ENCODE measurements at places on chromosomes 4 and X. TPM values are rescaled to one million over a fixed set of nuclear protein-coding genes. Genes with fewer than 3 reads are reported as not detected.
A peak's percentile ranks its signal among the peaks of the same experiment; 100 is the strongest.

RGN gene
- total RNA-seq: 10.2 TPM

ZNF732 gene
- total RNA-seq: 2.5 TPM

GRCh38 chr4:145723336-145723735 is 43.4 kb downstream of the C4orf51 start:
- H3K4me3 ChIP-seq: no peak overlapping the region
- no peak for DNase-seq
- H3K27ac ChIP-seq: no peak overlapping the region
- peaks cover 2% of the 10 kb centered on the region for H3K4me1 ChIP-seq

DNA sequence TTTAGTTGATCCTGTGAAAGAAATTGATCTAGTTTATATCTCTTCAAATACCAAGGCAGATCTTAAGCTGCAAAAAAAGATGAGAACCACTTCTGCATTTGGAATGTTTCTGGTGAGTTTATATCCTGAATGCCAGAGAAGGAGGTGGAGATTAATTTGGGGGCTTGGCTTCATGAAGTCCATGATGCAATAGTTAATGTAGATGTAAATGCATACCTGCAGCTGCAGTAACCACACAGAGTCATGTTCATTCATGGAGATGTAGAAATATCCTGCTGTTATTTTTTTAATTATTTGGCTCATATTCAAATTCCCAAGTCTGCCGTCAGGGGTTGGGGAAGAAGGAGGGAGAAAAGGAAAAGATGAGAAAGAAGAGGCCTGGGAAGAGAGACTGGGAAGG is at the start of gene SULT1E1:
Gene SULT1E1, minus strand, starts transcription at position 94 of the 400 bp plus-strand sequence. CDS start 2,501 bp downstream, outside the sequence.
- no peaks in the 10 kb centered on the region for H3K4me1 ChIP-seq
- H3K36me3 ChIP-seq: no peaks in the 10 kb centered on the region
- peak within 1 kb of the TSS; percentile 7 for H3K4me3 ChIP-seq
- no peaks in the 10 kb centered on the region for H3K27me3 ChIP-seq
- H3K27ac ChIP-seq: no peak within 1 kb of the TSS
- DNase-seq: no peak

DNA sequence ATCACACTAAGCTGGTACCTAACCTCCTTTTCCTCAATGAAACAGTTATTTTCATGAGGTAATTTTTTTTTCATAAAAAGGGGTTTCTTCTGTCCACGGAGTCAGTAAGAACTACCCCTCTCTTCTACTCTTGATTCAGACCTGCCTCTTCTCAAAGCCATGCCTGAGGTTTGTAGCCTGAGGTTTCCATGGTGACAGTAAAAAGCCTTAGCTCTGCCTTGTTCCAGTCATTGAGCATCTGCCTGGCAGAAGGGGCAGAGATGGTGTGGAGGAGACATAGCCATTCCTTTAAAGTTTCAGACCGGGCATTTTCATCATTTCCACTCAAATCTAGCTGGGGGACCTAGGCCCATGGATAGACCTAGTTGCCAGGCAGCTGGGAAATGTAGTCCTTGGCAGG is 135.5 kb downstream of the REPS2 start:
- H3K36me3 ChIP-seq: no peaks in the 10 kb centered on the region
- no peak overlapping the region for H3K27ac ChIP-seq
- peaks cover 11% of the 10 kb centered on the region for H3K27me3 ChIP-seq
- no peak overlapping the region for H3K4me3 ChIP-seq
- DNase-seq: peak; percentile 21

- H3K4me1 ChIP-seq: peaks cover 22% of the 10 kb centered on the region
- H3K27me3 ChIP-seq: peaks cover 4% of the 10 kb centered on the region
- no peak overlapping the region for H3K4me3 ChIP-seq
- no peak overlapping the region for H3K27ac ChIP-seq
- peaks cover 9% of the 10 kb centered on the region for H3K36me3 ChIP-seq
- DNase-seq: no peak
These were observed 9.4 kb downstream of the TMEM187 start for GRCh38 chrX:153981771-153982533.

DNA sequence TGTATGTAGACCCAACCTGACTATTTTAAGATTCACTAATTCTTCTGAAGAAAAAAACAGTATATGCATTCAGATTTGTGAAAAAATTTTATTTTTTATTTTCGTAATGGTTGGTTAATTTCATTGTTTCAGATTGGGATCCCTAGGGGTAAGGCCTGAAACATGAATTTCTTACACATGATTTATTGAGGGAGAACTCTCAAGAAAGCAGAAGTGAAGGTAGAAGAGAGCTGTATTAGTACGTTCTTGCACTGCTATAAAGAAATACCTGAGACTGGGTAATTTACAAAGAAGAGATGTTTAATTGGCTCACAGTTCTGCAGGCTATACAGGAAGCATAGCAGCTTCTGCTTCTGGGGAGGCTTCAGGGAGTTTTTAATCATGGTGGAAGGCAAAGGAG is 611.9 kb upstream of the TECRL start:
- DNase-seq: no peak
- no peak overlapping the region for H3K4me3 ChIP-seq
- H3K27ac ChIP-seq: no peak overlapping the region
- no peaks in the 10 kb centered on the region for H3K36me3 ChIP-seq
- H3K27me3 ChIP-seq: no peaks in the 10 kb centered on the region

GRCh38 chr4:176814770-176815169 is 22.0 kb upstream of the VEGFC start:
- H3K27ac ChIP-seq: no peak overlapping the region
- H3K4me1 ChIP-seq: no peaks in the 10 kb centered on the region
- no peaks in the 10 kb centered on the region for H3K27me3 ChIP-seq
- H3K4me3 ChIP-seq: no peak overlapping the region

GRCh38 chrX:103215425-103215991 is 600 bp downstream of the BEX4 start:
- H3K27ac ChIP-seq: peak overlapping the region; percentile 79
- no peaks in the 10 kb centered on the region for H3K36me3 ChIP-seq
- peak overlapping the region; percentile 48 for H3K4me3 ChIP-seq

DNA sequence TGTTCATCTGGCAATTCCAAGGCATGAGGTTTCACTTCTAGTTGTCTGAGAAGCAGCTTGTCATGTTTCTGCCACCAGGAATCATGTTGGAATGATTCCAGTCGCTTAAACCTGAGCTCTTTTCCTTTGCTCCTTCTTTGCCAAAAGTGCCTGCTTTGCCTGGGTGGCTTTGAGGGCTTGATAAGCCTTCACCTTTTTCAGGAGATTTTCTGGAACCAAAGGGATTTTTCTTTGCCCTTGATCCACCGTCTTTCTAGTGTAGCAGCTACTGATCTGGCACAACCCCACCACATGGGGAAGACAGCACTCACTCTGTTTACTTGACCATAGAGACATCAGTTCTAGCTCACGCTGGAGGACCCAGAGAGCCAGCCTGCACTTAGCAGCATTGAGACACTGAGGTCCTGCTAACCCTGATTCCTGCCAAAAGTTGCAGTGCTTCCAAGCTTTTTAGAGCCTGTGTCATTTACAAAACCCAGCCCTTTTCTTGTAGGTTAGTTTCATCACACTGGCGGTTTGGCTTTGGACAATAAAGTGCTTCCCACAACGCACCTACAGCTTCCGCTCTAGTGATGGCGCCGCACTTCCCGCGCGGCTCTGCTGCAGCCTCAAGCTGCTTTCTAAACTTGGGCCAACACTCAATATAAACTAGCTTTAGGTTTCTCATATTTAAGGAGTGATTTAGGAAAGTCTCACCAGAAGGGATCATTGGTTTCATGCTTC is 7.3 kb upstream of the CCNI start:
- DNase-seq: no peak
- no peaks in the 10 kb centered on the region for H3K27me3 ChIP-seq
- H3K4me1 ChIP-seq: no peaks in the 10 kb centered on the region
- H3K27ac ChIP-seq: no peak overlapping the region

DNA sequence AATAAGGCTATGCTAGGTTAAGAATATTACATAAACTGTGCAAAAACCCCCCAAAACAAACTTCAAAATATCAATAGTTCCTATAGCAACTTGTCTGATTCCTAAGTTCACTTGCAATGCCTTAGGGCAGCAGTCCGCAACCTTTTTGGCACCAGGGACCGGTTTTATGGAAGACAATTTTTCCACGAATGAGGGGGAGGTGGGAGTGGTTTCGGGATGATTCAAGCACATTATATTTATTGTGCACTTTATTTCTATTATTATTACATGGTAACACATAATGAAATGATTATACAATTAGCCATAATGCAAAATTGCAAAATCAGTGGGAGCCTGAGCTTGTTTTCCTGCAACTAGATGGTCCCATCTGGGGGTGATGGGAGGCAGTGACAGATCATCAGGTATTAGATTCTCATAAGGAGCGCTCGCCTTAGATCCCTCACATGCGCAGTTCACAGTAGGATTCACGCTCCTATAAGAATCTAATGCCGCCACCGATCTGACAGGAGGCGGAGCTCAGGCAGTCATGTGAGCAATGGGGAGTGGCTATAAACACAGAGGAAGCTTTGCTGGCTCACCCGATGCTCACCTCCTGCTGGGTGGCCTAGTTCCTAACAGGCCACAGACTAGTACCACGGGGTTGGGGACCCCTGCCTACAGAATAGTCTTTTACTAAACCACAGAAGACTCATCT is 39.7 kb downstream of the ACOX3 start:
- H3K4me1 ChIP-seq: peaks cover 21% of the 10 kb centered on the region
- peaks cover 74% of the 10 kb centered on the region for H3K36me3 ChIP-seq
- H3K4me3 ChIP-seq: no peak overlapping the region
- no peak for DNase-seq

DNA sequence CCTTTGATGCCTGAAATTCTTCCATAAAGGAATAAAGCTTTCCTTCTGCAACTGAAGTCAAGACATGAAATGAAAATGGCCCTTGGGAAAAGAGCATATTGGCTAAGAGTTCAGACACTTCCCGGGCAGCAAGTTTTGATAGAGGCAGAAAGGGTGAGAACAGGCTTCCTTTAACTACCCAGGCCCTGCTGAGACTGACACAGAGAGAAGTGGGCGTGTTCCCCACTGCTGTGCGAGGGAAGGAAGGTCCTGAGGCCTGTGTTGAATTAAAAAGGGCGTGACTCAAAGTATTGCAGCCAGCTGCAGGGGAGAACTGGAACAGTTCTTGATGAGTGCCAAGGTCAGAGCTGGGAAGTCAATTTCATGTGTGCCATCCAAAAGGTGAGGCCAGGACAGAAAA is 33.9 kb upstream of the ADGRG2 start:
- no peak overlapping the region for H3K27ac ChIP-seq
- no peaks in the 10 kb centered on the region for H3K4me1 ChIP-seq
- H3K36me3 ChIP-seq: no peaks in the 10 kb centered on the region
- H3K27me3 ChIP-seq: no peaks in the 10 kb centered on the region

DNA sequence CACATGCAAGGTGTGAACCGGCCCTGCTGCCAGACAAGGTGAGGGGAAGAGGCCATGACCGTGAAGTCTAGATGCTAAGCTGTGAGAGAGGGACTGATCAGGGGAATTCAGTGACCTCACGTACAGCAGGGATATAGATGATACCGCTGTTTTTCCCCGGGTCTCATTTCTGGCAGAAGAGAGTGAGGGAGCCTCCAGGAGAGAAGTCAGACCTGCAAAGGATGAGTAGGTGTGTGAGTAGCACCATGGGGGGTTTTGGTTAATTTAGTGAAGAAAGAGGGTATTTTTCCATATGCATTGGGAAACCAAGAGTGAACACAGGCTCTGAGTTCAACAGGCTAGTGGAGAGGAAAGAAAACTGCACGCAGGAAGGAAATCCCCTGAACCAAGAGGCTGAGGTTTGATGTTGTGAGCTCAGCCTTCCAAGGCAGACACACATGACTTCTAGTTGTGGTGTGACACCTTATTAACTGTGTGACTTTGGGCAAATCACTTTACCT is 127.6 kb upstream of the GATB start:
- H3K4me1 ChIP-seq: no peaks in the 10 kb centered on the region
- no peak overlapping the region for H3K27ac ChIP-seq
- no peak for DNase-seq
- no peaks in the 10 kb centered on the region for H3K36me3 ChIP-seq

DNA sequence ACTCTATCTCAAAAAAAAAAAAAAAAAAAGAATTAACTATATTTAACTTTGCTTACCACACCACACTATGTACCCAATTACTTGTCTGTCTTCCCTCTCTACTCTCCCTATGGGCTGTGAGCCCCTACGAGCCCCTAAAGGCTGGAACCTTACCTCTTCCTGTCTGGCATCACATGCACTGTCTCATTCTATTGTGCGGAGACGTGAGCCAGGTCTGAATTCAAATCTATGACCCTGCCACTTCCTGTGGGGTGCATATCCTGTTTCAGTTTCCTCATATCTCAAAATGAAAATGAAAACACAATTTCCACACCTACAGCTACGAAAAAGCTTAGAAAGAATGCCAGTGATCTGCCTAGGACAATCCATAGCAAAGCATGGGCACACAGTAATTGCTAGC is 42.9 kb upstream of the HS3ST1 start:
- H3K4me3 ChIP-seq: no peak overlapping the region
- no peaks in the 10 kb centered on the region for H3K4me1 ChIP-seq
- no peaks in the 10 kb centered on the region for H3K36me3 ChIP-seq
- no peak for DNase-seq
- no peak overlapping the region for H3K27ac ChIP-seq

DNA sequence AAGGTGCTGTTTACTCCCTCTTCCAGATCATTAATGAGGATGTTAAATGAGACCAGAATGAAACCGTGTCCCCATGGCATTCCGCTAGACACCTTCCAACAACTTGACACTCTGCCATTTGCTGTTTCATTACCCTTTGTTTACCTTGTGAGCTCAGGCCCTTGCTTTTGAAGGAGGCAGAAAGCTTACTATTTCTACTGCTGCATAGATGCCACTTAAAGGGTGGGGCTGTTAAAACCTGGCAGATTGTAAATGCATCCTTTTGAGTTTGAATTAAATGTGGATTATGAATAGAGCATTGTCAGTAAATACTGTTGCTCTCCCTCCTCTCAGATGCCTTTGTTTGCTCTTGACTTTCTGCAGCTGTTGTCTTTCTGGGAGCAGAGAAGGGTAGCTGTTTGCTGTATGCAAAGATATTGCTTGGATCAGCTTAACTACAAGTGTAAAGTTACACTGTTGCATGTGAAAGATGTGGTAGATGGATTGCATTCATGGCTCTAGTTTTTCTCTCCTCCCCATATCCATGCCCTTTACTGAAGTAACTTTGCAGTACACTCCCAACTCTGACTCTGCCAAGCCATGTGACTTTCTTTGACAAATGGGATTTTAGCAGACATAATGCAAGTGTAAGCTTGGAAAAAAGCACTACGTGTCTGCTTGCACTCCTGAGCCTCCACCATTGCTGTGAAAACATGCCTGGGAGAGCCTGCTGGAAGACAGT is 75.0 kb upstream of the DHX15 start:
- peak overlapping the region; percentile 20 for H3K27ac ChIP-seq
- DNase-seq: no peak
- no peaks in the 10 kb centered on the region for H3K27me3 ChIP-seq
- no peak overlapping the region for H3K4me3 ChIP-seq

DNA sequence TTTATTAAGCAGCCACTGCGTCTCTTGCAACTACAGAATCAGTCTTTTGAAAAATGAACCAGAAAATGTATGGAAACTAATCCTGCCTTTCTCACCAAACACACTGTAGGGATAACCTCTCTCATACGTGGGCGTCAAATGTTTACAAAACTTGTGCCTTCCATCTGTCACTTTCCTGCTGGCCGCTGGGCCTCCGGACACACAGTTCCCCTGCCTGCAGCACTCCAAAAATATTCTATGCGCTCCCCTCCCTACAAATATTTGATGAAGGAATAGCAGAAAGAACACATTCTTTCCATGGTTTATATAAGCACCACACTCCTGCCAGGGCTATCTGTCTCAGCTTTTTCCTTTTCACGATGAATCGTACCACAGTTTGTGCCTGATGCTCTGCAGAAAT is 14.9 kb upstream of the CYTL1 start:
- no peak overlapping the region for H3K27ac ChIP-seq
- H3K4me3 ChIP-seq: no peak overlapping the region
- H3K27me3 ChIP-seq: no peaks in the 10 kb centered on the region
- no peaks in the 10 kb centered on the region for H3K36me3 ChIP-seq
- DNase-seq: no peak
- H3K4me1 ChIP-seq: peaks cover 9% of the 10 kb centered on the region

Data from spinal cord (tissue), 10 donors.